ENCODE measurements at places on chromosomes 13 and 19. TPM values are rescaled to one million over a fixed set of nuclear protein-coding genes. Genes with fewer than 3 reads are reported as not detected.

DNA sequence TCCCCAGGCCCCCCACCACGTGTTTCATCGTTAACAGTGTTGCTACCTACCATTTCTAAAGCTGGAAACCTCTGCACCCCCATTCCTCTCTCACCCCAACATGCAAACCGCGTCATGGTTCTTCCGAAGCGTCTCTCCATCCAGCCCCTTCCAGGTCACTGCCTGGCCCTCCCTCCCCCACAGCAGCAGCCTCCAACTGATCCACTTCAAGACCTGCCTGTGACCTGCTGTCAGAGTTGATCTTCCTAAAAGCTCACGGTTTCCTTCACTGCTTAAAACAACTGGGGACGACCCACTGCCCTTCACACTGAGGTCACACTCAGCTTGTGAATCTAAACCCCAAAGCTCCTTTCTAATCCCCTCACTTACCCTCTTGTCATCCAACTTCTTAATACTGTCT, 47.7 kb downstream of the STK24 start:
- H3K4me3 ChIP-seq = no peak overlapping the region
- H3K36me3 ChIP-seq = no peaks in the 10 kb centered on the region
- no peaks in the 10 kb centered on the region for H3K27me3 ChIP-seq
- H3K4me1 ChIP-seq = no peaks in the 10 kb centered on the region
- H3K27ac ChIP-seq = no peak overlapping the region

The KRTDAP gene
- not detected for total RNA-seq

GRCh38 chr19:42125536-42125935, 6.7 kb downstream of the POU2F2 start:
- no peaks in the 10 kb centered on the region for H3K27me3 ChIP-seq
- no peak overlapping the region for H3K27ac ChIP-seq
- no peaks in the 10 kb centered on the region for H3K4me1 ChIP-seq
- no peak overlapping the region for H3K4me3 ChIP-seq

The VAV1 gene
- 5.7 TPM for total RNA-seq

DNA sequence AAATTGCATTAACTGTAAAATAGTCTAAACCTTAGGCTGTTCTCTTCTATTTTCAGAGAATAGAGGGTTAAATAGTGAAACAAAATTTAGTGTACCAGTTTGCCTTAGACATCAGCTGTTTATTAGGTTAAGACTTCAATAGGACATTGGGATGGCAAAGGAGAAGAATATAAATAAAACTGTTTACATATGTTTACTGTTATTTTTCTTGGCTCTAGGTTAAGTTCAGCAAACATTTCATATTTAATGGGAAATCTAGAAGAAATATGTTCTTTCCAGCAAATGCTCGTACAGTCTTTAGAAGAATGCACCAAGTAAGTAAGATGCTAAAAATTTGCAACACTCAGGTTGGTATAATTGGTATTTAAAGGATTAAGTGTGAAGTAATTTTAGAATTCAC, 76.5 kb upstream of the TEX29 start:
- no peak overlapping the region for H3K4me3 ChIP-seq
- H3K36me3 ChIP-seq = no peaks in the 10 kb centered on the region
- DNase-seq = no peak

Data from colonic mucosa (tissue), 4 donors.